ENCODE measurements at places on chromosomes 16 and 17.
A peak's percentile ranks its signal among the peaks of the same experiment; 100 is the strongest.

GRCh38 chr17:77453613-77454241 lies 313.0 kb downstream of the SEC14L1 start:
- no peak for DNase-seq

DNA sequence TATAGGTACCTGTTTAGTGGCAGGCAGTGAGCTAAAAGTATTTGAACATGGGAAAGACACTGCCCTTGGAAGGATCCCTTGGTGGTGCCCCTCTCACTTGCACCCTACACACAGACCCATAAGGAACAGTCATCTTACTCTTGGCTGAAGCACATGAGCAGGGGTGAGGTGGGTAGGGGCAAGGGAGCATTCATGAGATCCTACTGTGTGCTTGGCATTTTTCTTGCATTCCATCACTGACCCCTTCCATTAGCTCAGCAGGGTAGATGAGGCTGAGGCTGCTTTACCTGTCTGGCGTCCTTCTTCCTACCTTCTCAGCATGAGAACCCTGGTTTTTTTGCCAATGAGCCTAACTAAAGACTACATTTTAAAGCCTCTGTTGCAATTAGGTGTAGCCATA lies 48.3 kb downstream of the CCT6B start:
- DNase-seq = no peak

- no peak for DNase-seq
Measured at GRCh38 chr16:2150418-2151187, 2.2 kb downstream of the RAB26 start.

- DNase-seq = no peak
Measured at GRCh38 chr17:15284537-15284936, 19.4 kb upstream of the PMP22 start.

DNA sequence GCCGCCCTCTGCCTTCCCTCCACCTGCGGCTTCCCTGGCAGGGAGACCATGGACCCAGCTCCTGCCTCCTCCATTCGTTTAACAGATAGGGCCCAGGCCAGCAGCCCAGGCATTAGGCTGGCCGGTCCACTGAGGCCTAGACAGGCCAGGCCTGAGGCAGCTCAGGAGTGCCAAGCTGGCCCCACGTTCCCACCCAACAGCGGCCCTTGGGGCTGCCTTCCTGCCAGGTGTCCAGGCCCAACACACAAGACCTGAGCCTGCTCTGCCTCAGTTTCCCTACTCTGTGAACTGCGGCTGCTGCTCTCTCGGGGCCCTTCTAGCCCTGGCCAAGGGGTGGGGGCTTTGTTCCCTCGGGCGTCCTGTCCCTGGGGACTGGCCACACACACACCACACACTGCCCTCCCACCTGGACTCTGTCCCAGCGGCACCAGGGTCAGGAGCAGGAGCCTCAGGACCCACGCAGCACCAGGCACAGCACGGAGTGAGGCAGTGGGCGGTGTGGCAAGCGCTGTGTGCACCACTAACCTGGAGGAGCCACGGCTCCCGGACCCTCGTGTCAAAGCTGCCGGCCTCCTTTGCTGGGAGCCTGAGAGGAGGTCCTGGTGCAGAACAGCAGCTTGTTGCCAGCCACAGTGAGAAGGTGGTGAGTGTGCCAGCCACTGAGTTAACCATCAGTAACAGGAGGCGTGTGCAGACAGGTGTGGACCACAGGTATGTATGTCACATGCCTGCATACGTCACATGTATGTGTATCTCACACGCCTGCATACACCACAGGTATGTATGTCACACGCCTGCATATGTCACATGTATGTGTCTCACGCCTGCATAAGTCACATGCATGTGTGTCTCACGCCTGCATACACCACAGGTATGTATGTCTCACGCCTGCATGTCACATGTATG lies 14.6 kb upstream of the CDH15 start:
- no peak for DNase-seq

GRCh38 chr16:28990375-28991040 lies 5.7 kb downstream of the LAT start:
- no peak for DNase-seq

DNA sequence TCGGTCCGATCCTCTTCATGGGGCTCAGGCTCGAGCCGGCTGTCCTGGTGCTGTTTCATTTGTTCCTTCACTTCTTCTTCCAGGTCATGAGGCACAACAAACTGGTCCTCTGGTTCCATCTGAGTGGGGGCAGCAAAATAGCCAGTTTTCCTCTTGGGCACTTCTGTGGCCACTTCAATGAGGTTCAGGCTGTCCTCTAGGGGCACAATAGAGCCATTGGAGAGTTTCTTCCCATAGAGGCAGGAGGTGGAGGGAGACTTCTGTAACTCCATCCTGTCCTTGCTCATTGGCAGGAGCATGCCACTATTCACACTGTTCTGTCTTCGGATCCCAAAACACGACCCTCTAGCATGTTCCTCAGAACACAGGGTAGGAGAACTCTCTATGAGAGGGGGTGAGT lies 22.9 kb downstream of the MARVELD3 start:
- DNase-seq = no peak

- DNase-seq = no peak
Measured at GRCh38 chr16:73725156-73725555, 571.5 kb upstream of the PSMD7 start.

DNA sequence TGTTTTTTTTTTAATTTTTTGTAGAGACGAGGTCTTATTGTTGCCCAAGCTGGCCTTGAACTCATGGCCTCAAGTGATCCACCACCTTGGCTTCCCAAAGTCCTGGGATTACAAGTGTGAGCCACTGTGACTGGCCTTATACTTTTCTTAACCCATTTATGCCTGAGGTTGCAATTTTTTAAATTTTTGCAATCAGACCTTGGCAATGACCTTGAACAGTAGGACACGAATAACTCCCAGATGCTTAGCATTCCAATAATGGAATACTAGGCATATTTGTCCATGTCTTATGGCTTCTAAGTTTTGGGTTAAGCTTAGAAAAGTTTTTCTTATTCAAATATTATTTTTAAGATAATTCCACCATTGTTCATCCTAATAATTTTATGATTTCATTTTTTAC lies 28.3 kb upstream of the TMEM97 start:
- no peak for DNase-seq

- DNase-seq = no peak
Measured at GRCh38 chr17:18117982-18118975, 9.7 kb downstream of the MYO15A start.

- no peak for DNase-seq
Measured at GRCh38 chr17:74502861-74503260, 28.4 kb downstream of the CD300LB start.

DNA sequence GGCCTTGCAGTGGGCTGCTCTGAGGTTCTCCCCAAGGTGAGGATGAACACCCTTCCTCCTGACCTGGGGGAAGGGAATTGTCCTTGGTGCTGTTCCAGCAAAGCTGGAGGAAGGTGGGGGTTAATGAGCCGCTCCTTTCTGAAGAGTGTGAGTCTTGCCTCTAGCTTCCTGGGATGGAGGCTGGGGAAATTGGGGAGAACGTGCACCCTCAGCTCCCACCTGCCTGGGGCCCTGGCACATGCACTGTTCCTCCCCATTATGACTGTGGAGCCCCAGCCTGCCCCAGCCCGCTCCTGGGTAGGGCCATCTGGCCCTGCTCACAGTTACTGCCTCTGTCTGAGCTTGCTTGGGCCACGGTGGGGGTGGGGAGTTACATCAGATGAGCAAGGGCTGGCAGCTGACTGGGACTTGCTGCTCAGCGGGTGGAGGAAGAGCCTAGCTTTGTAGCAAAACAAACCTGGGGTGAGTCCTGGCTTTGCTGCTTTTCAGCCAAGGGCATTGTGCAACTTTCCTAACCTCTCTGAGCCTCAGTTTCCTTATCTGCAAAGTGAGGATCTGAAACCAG lies 11.1 kb downstream of the TNS4 start:
- peak; percentile 59 for DNase-seq

GRCh38 chr16:83004868-83005652 lies 378.3 kb downstream of the CDH13 start:
- no peak for DNase-seq

GRCh38 chr17:63189930-63190329 lies 223.9 kb downstream of the TANC2 start:
- no peak for DNase-seq

DNA sequence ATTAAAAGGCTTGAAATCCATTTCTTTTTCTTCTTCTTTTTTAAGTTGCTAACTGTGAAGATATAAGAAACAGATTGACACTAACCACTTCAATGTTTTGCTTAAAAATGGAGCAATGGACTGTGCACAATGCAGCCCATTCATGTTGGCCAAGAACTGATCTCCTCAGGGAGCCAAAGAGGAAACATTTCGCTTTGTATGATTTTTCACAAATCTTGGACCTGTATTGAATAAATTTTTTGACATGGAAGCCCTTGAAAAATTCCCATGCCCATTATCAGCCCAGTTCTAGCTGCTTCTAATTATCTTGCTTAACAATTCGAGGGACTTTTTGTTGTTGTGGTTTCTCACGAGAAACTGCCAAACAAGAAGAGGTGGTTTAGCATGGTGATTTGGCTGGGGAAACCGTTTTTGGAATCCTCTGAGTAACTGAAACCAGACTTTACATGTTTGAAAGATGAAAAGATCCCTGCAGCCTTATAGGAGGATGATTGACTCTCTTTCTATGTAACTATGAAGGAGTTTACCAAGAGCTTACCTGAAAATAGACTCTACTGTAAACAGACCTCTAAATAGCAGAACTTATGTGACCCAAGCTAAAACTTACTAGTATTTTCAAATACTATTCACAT lies 1389.4 kb upstream of the GOT2 start:
- DNase-seq = no peak

GRCh38 chr16:85004587-85005205 lies 6.6 kb downstream of the ZDHHC7 start:
- peak; percentile 88 for DNase-seq

- DNase-seq = no peak
Measured at GRCh38 chr17:41689497-41690299, 1.0 kb downstream of the EIF1 start.

GRCh38 chr17:10790491-10791401 lies 13.2 kb downstream of the TMEM238L start:
- no peak for DNase-seq

DNA sequence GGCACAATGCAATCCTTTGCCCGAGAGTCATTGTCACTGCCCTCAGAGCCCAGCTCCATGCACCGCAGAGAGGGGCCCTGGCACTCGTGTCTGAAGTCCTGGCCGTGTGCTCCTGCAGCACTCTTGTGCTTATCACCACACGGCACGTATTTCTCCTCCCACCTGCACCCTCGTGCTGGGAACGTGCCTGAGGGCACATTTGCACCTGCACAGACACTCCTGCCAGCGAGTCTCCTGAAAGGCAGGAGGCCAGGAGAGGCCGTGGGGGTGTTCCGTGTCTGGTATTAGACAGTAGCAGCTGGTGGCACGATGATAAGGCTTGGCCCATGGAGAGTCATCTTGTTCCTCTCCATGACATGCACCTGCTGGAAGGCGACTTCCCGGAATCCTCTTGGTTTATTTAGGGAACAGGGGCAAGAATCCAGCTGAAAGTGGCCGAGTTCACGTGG lies 3.4 kb upstream of the ACSF3 start:
- no peak for DNase-seq

DNA sequence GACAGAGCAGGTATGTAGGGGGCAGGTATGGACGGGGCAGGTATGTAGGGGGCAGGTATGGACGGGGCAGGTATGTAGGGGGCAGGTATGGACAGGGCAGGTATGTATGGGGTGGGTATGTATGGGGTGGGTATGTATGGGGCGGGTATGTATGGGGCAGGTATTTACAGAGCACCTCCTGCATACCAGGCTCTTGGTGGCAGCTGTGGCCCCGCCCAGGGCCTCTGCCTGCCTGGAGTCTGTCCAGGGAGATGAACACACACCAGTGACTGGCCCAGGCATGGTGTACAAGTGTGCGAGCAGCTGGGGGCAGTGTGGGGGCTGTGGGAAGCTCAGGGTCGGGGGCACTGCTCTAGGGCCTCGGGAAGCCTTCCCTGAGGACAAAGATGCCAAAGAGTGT lies 4.4 kb downstream of the RPL3L start:
- DNase-seq = no peak

DNA sequence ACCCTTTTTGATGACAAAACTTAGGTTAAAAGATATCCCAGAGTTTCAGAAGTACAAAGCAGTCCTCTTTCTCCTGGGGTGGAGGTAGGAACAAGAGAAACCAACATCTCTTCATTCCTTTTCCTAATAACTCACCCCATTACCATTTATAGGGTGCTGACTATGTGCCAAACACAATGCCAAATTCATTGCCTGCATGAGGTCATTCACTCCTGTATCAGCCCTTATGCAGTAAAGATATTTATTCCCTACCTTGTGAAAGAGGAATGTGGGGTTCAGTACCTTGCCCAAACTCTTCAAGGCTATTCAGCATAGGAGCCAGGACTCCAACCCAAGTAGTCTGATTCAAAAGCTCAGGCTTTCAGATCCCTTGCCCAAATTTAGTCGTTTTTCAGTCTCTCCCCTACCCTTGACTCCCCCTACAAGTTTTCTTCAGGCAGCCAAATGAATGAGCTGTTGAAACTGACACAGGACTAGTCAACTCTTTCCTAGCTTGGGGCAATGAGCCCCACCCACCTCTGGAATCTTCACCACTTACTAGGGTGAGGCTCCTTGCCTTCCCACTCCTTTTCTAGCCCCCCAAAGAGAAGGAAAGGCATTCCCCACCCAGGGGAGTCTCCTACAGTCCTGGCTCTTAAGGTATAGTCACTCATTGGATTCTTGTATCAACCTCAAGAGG lies 5.9 kb downstream of the KRT14 start:
- no peak for DNase-seq

DNA sequence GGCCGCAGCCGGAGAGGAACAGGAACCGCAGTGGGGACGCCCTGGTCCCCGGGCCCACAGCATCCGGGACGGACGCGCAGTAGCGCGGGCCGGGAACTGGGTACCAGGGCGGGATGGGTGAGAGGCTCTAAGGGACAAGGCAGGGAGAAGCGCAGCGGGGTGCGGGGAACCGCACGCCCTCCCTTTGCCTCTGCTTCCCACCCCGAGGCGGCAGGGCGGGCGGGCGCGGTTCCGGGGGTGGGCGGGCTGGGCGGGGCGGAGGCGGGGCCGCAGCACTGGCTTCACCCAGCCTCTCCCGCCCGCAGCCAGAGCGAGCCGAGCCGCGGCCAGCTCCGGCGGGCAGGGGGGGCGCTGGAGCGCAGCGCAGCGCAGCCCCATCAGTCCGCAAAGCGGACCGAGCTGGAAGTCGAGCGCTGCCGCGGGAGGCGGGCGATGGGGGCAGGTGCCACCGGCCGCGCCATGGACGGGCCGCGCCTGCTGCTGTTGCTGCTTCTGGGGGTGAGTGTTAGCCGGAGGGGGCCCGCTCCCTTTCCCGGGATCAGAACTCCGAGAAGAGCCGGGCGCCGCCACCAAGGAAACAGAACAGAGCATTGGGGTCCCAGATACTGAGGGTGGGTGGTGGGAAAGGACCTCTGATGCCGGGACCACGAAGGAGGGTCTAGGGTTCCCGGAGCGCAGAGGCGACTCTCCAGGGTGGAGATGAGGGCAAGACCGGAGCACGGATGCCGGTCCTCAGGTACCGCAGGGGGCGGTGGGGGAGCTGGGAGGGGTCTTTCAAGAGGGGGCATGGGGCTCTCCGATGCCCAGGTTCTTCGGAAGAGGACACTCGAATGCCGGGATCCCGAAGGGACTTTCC lies at the start of gene NGFR:
TSS of gene NGFR (plus strand) at position 308 of the 856 bp plus-strand sequence. CDS start at position 433, 125 bp downstream.
- DNase-seq = no peak

DNA sequence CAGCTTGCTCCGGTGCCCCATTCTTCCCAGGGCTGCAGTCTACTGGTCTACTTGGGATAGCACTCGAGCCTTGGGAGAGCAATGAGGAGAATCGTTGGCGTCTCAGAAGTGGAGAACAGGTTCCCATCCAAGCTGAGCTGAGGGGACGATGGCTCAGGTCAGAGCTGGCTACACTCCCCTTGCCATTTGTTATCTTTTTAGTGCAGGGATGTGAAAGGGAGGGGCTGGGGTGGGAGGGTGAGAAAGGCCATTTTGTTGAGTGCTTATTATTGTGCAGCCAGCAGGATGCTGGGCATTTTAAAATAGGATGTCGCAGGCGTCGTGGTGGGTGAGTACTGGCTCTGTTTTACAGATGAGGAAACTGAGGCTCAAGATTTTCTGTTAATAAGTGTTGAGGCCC lies 410.8 kb downstream of the SNX29 start:
- DNase-seq = no peak
